Activated CD4-positive, alpha-beta T cell treated with anti-CD3 and anti-CD28 coated beads, Interleukin-2, amount 50 U/mL, for 48 hours (primary cell): ENCODE measurements at places on chromosomes 1 and 21.
A peak's percentile ranks its signal among the peaks of the same experiment; 100 is the strongest.

DNA sequence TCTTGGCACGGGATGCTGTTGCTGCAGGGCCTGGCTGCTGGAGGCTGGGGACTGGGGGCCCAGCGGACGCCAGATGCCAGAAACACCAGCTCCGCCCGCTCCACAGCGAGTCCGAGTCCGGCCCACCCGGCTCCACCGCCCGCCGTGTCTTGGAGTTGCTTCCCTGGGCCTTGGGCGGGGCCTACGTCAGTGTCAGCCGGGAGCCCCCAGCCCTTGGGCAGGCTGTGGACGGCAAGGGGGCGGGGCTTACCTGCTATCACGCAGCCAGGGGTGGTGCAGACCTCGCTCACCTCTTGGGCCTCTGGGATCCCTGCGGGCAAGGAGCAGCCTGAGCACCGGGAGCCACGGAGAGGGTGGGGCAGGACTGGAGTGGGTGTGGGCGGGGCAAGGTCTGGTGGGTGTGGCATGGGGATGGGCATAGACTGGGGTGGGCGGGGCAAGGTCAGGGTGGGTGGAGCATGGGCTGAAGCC, 21.8 kb downstream of the MMEL1 start:
- peak; percentile 47 for DNase-seq

DNA sequence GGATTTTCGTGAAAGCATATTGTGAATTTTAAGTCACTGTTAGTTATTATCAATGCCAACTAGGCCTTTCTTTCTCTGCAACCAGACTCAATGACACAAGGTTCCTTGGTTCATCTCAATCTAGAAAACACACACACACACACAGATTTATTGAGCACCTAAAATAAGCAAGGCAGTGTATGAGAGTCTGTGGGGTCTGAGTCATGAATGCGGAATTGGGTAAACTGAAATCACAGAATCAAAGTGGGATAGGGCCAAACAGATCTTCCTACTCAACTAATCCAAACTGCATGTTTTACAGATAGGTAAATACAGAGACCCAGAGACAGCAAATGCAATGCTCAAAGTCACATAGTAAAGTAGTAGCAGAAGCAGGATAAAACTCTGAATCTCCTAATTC, 48.5 kb upstream of the NRDC start:
- DNase-seq = no peak

- no peak for DNase-seq
Measured at GRCh38 chr1:167656657-167657056, 26.6 kb downstream of the RCSD1 start.

GRCh38 chr1:156927215-156928042, 7.0 kb downstream of the LRRC71 start:
- peak; percentile 83 for DNase-seq

DNA sequence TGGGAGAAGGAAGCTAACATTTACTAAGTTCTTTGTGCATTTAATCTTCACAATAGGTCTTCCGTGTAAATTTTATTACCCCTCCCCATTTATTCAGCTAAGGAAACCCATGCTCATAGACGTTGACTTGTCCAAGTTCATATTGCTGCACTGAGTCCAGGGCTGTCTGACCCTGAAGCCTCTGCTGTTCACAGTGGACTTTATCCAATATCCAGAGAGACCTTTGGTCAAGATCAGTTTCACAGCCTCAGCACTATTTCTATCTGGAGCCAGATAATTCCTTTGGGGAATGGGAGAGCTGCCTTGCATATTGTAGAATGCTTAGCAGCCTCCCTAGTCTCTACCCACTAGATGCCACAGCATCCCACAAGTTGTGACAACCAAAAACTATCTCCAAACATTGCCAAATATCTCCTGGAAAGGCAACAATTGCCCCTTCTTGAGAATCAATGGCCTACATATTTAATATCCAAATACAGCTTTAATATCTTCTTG, 26.4 kb downstream of the ILDR2 start:
- DNase-seq = no peak

- DNase-seq = no peak
Measured at GRCh38 chr1:222373216-222373615, 174.7 kb downstream of the HHIPL2 start.

DNA sequence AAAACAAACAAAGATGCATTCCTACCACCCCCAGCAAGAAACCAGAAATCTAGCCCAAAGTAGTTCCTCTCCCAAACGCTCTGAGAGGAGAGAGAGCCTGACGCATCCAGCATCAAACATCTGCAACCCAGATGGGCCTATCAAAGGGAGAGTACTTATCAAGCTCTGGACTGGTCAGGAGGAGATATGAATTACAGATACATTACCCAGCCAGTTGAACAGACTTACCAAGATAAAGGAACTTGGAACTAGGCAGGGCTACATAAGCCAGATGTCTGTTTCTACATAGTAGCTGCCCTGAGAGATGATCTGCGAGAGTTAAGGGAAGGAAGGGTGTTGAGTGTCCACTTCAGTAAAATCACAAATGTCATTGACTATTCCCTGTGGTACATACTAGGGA, 138.4 kb downstream of the PAPPA2 start:
- DNase-seq = no peak

GRCh38 chr1:114159941-114160340, 6.3 kb upstream of the SYT6 start:
- DNase-seq = no peak

DNA sequence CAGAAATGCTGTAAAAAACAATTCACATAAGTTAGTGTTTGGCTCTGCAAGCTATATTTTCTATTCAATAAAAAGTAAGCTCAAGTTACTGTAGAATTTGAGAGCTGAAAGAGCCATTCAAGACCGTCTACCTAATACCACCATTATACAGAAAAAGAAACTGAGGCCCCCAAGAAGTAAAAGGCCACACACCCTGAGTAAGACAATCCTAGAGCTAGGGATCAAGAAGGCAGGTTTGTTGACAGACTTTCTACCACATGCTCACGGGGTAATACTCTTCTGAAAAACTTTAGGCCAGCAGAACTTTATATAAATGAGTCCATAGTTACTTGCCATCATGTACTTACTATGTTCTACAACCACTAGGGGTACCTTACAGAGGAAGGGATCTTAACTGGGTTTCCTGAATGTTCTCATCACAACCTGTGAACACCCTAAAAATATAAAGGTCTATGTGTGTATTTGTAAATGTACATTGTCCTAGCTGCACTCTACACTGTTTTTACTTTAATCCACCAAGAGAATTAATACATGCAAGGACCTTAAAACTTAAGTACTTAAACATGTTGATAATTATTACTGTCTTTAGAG, 2.7 kb downstream of the PSMG1 start:
- DNase-seq = no peak

DNA sequence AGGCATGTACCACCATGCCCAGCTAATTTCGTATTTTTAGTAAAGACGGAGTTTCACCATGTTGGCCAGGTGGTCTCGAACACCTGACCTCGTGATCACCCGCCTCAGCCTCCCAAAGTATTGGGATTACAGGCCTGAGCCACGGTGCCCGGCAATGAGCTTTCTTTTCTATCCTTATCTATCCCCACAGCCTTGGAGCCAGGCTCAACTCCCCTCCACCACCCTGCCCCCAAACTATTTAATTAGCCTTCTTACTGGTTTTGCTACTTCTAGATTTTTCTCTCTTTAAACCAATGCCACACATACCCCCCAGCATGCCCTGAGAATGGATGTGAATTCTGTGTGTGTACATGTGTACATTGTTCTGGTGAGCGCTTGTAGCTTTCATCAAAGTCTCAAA, 5.7 kb upstream of the VANGL2 start:
- DNase-seq = no peak

GRCh38 chr21:34886240-34887104, 162.6 kb downstream of the RUNX1 start:
- peak; percentile 46 for DNase-seq

DNA sequence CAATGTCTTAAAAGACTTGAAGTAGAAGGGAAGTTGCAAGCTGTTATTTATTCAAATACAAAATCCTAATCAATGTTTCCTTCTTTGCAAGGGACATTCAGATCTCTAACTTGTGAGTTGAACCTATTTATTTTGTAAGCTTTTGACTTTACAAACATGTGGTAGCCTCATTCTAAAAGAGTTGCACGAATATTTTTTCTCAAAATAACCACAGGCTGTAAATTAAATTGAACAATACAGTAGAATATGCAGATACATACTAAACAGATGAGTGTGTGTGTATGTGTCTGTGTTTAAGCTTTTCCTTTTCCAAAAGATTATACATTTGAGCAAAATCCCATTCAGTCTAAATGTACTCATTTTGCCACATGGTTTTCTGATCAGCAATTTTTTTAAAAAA, 4.8 kb upstream of the DYNLT5 start:
- DNase-seq = no peak

- DNase-seq = no peak
Measured at GRCh38 chr1:200891774-200892157, 2.9 kb upstream of the INAVA start.

DNA sequence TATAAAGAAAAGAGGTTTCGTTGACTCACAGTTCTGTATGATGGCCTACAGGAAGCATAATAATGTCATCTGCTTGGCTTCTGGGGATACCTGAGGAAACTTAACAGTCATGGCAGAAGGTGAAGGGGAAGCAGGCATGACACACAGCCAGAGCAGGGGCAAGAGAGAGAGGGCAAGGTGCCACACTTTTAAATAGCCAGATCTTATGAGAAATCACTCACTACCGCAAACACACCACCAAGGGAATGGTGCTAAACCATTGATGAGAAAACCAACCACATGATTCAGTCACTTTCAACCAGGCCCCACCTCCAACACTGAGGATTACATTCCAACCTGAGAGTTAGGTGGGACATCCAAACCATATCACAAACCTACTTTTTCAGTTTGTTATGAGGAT, 245.9 kb upstream of the SGIP1 start:
- DNase-seq = no peak

DNA sequence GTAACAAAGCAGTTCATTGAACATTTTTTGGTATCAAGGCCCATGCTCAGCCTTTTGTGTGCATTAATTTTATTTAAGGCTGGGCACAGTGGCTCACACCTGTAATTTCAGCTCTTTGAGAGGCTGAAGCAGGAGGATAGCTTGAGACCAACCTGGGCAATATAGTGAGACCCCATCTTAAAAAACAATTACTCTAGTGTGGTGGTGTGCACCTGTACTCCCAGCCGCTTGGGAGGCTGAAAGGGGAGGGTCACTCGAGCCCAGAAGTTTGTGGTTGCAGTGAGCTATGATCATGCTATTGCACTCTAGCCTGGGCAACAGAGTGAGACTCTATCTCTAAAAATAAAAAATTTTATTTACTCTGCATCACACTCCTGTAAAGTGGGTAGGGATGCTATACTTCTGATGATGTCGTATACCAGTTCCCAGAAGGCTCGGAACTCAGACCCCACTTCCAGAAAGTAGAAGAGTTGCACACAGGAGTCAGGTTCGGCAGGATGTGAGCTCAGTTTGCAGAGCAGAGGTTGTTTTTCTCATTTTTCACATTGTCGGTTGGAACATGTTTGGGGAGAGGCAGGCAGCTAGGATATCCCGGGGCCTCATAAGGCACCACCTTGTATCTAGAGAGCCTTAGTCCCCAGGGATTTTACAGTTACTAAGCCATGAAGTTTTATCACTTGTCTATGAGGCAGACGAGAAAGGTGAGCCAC, 144.6 kb downstream of the GALNT2 start:
- DNase-seq = no peak

DNA sequence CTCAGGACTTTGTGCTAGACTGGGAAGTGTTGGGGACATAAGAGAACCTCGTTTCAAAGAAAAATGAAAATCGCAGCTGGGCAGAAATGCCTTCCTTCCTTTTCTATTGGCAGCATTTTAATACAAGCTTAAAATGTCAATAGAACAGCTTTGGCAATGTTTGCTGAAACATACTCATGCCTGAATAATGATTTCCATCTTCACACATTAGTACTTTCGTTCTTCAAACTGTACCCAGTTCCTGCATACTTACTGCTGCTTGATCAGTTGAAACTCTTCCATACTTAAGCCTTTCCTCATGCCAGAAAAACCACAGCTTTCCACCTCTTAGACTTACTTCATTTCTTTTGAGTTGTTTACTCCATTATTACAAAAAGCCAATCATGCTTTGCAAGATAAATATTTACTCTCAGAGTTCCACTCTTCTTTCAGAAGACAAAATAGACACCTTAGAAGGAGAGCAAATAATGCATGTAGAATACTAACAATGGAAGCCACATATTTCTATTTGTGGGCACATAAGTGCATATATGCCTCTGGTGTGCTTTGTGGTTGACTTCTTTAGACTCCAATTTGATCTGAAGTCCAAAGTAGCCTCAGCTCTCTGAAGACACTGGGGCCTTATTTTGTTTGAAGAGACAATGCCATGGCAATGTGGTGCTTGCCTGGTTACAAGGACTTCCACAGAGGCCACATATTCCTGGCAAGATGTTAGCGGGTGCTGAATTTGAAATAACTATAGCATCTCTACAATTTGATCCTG, 22.7 kb upstream of the CD55 start:
- DNase-seq = no peak
